ENCODE measurements at places on chromosomes 1 and 21.

DNA sequence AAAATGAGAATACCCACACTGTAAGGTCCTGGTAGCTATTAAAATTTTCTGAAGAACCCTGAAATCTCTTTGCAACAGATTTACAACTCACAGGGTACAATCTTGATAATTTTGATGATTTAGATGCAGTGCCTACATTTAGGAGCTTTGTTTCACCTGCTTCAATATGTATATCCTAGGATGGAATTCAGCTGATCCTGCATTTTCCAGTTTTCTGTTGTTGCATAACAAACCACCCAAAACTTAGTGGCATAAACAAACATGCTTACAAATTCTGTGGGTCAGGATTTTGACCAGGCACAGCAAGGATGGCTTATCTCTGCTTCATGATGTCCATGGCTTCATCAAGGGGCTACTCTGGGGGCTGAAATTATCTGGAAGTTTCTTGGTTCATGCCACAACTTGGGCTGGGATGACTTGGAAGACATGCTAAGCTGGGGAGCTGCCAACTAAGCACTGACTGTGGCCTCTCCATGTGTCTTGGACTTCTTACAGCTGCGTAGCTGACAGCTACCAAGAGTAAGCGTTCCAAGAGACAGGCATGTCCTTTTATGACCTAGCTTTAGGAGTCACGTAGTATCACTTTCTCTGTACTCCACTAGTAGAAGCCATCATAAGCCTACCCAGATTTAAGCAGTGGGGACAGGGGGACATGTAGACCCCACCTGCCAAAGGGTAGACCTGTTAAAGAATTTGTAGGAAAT, 108.5 kb downstream of the CACHD1 start:
- no peak for DNase-seq

DNA sequence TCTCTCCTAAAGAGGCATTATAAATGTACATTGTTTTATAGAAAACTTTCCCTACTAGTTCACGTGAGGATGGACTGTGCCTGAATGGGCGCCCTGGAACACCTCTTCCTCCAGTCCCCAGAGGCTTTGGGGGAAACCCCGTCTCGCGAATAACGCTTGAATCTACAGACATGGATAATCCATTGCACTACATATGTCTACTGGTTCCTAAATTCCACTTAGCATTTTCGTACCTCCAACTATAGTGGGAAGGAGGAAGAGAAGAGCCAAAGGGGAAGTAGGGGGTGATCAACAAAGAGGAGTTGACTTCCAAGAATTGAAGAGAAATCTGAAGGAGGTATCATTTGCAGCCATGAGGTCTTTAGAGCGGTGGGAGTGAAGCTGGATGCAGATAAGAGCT, 11.1 kb downstream of the BARHL2 start:
- no peak for DNase-seq

- no peak for DNase-seq
Measured at GRCh38 chr1:160806784-160807183, 10.8 kb downstream of the LY9 start.

DNA sequence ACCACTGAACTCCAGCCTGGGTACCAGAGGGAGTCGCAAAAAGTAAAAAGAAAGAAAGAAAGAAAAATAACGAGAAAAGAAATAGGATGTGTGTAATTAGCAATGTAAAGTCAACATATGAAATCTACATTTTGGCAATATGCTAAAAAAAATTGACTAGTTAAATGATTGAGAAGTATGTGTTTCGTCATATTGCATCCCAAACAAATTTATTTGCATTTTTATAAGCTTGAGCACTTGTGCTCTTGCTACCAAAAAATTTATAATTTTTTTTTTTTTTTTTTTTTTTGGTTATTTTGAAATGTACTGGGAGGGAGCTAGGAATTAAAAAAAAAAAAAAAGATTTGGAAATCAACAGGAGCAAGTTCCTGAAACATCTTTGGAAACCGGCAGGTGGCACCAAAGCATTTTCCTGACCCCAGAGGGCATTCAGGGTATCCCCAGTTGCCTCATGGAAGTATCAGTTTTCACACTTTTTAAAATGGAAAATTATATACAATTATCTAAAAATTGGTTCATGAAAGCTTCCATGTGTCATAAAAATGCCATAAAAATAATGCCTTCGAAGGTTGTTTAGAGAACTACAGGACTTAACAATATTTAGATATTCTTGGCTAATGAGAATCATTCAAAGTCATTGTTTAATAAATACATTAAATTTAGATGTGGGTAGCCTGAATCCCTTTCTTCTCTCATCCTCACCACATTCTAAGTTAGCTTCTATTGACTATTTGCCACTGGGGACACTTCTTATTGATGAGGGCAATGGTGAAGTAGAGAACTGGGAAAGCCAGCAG, 4.8 kb upstream of the HEATR1 start:
- DNase-seq = peak; percentile 75

- no peak for DNase-seq
Measured at GRCh38 chr1:21325731-21326387, 35.6 kb upstream of the ECE1 start.

DNA sequence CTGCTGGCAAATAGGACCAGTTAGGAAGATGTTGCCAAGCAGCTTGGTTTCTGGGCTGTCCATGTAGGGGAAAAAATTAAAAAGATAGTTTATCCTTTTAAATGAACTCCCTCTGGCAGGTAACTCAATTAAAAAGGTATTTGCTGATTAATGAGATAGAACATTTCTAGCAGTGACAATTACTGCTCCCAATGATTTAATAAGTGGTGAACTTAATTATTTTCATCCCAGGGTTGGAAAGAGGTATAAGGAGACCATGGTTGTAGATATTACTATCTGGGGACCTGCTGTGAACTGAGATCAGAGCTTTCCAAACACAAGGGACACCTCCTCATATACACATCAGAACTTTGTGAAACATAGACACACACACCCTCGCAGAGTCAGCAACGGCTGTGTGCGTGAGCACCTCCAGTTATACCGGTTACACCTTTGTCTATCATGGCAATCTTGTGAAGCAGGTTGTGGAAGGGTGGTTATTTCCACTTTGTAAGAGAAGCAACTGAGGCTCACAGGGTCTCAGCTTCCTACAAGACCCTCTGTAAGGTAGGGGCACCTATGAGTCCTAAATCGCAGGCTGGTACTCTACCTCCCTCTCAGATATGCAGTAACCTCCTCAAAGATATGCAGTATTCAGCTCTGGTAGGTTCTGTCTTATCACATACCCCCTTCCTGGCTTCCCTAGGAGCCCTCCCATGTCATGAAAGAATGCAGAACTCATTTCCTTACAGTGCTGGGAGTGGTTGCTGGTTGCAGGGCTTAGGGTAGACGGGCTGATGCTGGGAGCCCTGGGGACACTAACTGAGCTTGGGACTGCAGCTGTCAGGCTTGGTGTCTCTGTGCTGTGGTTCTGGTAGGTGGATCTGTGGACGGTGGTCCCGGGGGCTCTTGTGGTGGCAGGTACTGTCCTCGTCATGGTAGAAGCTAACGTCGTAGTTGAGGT, 18.5 kb upstream of the MAGOH start:
- DNase-seq = no peak
